Endothelial cell (in vitro differentiated cells): ENCODE measurements at places on chromosomes 4 and X. TPM values are rescaled to one million over a fixed set of nuclear protein-coding genes. Genes with fewer than 3 reads are reported as not detected.

Gene SNCA
- 49.7 TPM for total RNA-seq

GRCh38 chr4:83490876-83491450, 6.1 kb upstream of the ABRAXAS1 start:
- no peaks in the 10 kb centered on the region for H3K36me3 ChIP-seq
- H3K4me1 ChIP-seq = peaks cover 3% of the 10 kb centered on the region
- H3K27ac ChIP-seq = no peak overlapping the region
- no peaks in the 10 kb centered on the region for H3K27me3 ChIP-seq
- no peak overlapping the region for H3K4me3 ChIP-seq
- peak; percentile 21 for DNase-seq

DNA sequence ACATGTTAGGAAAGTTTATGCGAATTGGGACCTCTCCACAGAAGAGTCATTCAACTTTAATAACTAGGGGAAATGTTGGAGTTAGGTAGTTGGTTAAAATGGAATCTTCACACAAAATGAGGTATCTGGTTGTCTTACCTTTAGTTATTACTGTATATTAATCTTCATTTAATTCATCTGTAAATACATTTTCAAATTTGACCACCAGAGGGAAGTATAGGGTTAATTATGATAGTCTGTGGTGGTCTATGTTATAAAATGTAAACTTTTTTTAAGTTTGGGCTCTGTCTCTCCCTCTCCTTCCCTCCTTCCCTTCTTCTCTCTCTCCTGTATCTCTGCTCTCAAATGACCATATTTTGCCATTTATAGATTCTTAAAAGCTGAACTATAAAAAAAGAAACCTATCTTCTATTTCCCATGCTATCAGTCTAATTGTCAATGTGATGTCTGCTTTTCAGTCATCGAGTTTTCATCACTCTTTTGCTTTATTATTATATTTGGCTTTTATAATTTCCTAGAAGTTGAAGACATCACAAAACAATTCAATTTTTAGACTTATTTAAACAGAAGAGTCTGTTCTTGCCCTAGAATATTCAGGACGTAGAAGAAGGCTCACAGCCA, 49.8 kb downstream of the TMEM144 start:
- H3K36me3 ChIP-seq = no peaks in the 10 kb centered on the region
- no peak overlapping the region for H3K27ac ChIP-seq
- H3K27me3 ChIP-seq = peaks cover 1% of the 10 kb centered on the region
- no peak overlapping the region for H3K4me3 ChIP-seq
- H3K4me1 ChIP-seq = no peaks in the 10 kb centered on the region
- DNase-seq = no peak

GRCh38 chr4:165991325-165992180, 118.5 kb downstream of the TLL1 start:
- no peaks in the 10 kb centered on the region for H3K36me3 ChIP-seq
- H3K4me3 ChIP-seq = no peak overlapping the region
- H3K4me1 ChIP-seq = no peaks in the 10 kb centered on the region
- H3K27ac ChIP-seq = no peak overlapping the region

GRCh38 chr4:87239821-87240220, 19.4 kb upstream of the KLHL8 start:
- no peaks in the 10 kb centered on the region for H3K27me3 ChIP-seq
- H3K27ac ChIP-seq = no peak overlapping the region
- H3K36me3 ChIP-seq = peaks cover 8% of the 10 kb centered on the region
- H3K4me3 ChIP-seq = no peak overlapping the region
- no peak for DNase-seq

DNA sequence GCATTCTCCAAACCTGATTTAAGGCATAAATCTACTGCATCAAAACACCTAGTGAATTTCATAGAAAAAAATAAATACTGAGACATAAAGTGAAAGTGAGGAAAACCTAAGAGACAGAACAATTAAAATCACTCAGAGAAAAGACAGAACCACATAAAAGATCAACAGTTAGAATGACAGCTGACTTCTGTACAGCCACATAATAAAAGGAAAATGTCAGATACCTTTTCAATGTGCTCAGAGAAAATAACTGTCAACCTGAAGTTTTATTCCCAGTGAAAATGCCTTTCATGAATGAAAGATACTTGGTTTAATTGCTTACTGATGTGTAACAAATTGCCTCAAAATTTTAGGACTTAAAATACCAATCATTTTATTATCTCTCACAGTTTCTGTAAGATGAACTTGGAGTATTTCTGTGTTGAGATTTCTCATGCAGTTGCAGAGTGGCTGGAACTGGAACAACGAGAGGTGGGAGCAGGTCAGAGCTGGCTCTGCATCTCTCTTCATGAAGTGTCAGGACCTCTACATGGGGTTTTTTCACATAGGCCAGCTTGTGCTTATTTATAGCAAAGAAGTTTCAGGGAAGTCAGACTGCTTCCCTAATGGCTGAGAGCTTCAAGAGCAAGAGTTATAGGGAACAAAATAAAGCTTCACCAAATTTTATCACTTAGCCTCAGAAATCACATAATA, 11.9 kb upstream of the POF1B start:
- H3K27ac ChIP-seq = no peak overlapping the region
- no peak overlapping the region for H3K4me3 ChIP-seq
- H3K27me3 ChIP-seq = no peaks in the 10 kb centered on the region
- H3K4me1 ChIP-seq = no peaks in the 10 kb centered on the region
- H3K36me3 ChIP-seq = no peaks in the 10 kb centered on the region

DNA sequence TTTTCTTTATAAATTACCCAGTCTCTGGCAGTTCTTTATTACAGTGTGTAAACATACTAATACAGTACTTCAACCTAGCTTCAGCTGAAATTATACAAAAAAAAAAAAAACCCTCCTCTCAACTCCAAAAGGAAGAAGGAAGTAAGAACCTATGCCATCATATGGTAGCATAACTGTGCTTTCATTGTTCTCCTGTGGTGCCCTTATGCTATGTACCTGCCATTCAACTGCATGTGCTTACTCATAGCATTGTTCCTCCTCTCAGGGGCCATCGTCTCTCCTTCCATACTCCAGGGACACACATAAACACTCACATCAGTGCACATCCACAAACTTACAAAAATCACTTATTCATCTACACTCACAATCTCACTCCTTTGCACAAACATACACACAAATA, 470.1 kb upstream of the HS3ST1 start:
- no peak overlapping the region for H3K27ac ChIP-seq
- no peaks in the 10 kb centered on the region for H3K4me1 ChIP-seq
- DNase-seq = no peak
- no peaks in the 10 kb centered on the region for H3K27me3 ChIP-seq

DNA sequence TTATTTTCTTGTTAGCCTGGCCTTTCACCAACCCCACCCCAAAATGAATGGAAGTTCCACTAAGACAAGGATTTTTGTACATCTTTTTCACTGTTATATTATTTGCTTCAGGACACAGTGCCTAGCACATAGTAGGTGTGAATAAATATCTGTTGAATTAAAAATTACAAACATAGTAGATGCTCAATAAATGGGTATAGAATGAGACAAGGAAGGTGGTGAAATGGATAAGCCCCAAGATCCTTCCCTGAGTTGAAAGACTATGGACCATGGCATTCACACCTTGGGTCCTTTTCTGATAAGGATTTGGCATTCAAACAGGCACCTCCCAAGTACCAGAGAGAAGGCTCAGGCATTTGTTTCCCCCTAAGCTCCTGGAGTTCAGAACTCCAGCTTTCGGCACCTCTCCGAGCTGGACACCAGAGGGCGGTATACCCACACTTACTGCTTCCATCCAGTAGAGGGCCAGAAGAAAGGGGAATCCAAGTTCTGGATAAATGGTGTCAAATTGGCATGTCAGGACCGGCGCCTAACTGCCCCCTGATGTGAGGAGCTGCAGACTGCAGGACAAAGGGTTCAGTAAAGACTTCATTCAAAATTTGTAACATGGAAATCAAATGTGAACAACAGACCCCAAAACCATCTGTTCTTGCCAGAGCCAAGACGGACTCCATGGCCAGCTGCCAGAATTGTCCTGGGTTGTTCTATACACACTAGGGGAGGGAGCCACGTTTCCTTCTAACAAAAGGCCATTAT, 193.0 kb downstream of the GPC3 start:
- no peak overlapping the region for H3K4me3 ChIP-seq
- H3K36me3 ChIP-seq = no peaks in the 10 kb centered on the region
- H3K4me1 ChIP-seq = peaks cover 5% of the 10 kb centered on the region
- peak; percentile 65 for DNase-seq
- no peak overlapping the region for H3K27ac ChIP-seq

GRCh38 chr4:94468093-94468769, 16.5 kb downstream of the PDLIM5 start:
- no peaks in the 10 kb centered on the region for H3K27me3 ChIP-seq
- no peak overlapping the region for H3K27ac ChIP-seq
- no peak for DNase-seq
- peaks cover 15% of the 10 kb centered on the region for H3K36me3 ChIP-seq
- no peak overlapping the region for H3K4me3 ChIP-seq

DNA sequence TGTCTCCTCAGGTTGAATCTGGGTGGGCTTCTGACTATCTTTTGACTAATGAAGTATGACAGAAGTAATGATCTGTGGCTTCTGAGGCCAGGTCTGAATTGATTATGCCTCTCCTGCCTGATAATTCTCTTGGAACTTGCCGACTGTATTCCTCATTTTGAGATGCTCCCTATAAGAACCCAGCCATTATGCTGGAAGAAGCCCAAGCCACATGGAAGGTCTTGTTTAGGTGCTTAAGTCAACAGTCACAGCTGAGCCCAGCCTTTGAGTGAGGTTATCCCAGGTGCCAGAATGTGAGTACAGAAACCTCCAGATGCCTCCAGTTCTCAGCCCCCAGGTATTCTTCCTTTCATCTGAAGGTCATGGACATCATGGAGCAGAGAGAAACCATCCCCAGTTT, 456.6 kb downstream of the IL15 start:
- H3K4me1 ChIP-seq = no peaks in the 10 kb centered on the region
- H3K36me3 ChIP-seq = no peaks in the 10 kb centered on the region
- DNase-seq = no peak
- no peaks in the 10 kb centered on the region for H3K27me3 ChIP-seq

Gene ZAR1
- not detected for total RNA-seq

GRCh38 chrX:136450050-136450830, 37.5 kb upstream of the BRS3 start:
- no peaks in the 10 kb centered on the region for H3K36me3 ChIP-seq
- H3K4me1 ChIP-seq = no peaks in the 10 kb centered on the region
- DNase-seq = no peak

Gene TGIF2LX
- total RNA-seq = not detected

Gene OTUD4
- total RNA-seq = 43.1 TPM

GRCh38 chr4:52755426-52755825, 4.2 kb upstream of the ERVMER34-1 start:
- no peak overlapping the region for H3K4me3 ChIP-seq
- H3K27me3 ChIP-seq = peaks cover 6% of the 10 kb centered on the region
- H3K36me3 ChIP-seq = no peaks in the 10 kb centered on the region
- H3K4me1 ChIP-seq = no peaks in the 10 kb centered on the region

GRCh38 chrX:19514791-19515614, at the start of gene MAP3K15:
MAP3K15 (minus strand) TSS chrX:19515508; CDS start chrX:19515261, 247 bp downstream.
- H3K36me3 ChIP-seq = no peaks in the 10 kb centered on the region
- no peak within 1 kb of the TSS for H3K27ac ChIP-seq
- peak; percentile 42 for DNase-seq
- H3K4me1 ChIP-seq = no peaks in the 10 kb centered on the region
- H3K27me3 ChIP-seq = peaks cover 6% of the 10 kb centered on the region

Gene F8A2
- total RNA-seq = not detected

Gene COX7B2
- total RNA-seq = not detected

Gene ADH6
- not detected for total RNA-seq

- H3K4me3 ChIP-seq = no peak overlapping the region
- H3K27ac ChIP-seq = no peak overlapping the region
- no peaks in the 10 kb centered on the region for H3K27me3 ChIP-seq
- DNase-seq = no peak
Measured at GRCh38 chr4:158016511-158016910, 156.3 kb downstream of the GASK1B start.

Gene ARR3
- not detected for total RNA-seq

Gene MGAT4D
- 0.13 TPM for total RNA-seq

DNA sequence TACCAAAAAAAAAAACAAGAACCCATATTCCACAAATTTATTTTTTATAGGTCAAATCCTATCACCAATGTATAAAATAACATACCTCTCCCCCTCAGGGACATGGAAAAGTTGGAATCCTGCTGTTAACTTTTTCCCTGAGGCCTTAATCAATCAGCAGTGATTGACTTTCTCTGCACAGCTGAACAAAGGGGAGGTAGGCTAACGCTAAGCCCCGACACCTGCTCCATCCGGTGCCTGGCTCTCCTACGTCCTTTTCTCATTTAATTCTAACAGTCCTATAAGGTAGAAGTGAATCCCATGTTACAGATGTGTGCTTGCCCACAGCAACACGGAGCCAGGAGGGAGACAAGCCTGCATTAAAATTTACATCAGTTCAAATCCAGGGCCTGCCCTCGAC, 2.8 kb downstream of the CENPU start:
- no peak overlapping the region for H3K27ac ChIP-seq
- H3K27me3 ChIP-seq = no peaks in the 10 kb centered on the region
- no peak overlapping the region for H3K4me3 ChIP-seq
- no peaks in the 10 kb centered on the region for H3K36me3 ChIP-seq
- DNase-seq = no peak

GRCh38 chr4:166308647-166309046, 435.6 kb downstream of the TLL1 start:
- no peak for DNase-seq
- H3K27me3 ChIP-seq = no peaks in the 10 kb centered on the region
- H3K27ac ChIP-seq = no peak overlapping the region

Gene METTL14
- 45.0 TPM for total RNA-seq

Gene PABPC5
- 1.5 TPM for total RNA-seq

Gene PRPS1
- total RNA-seq = 41.0 TPM

DNA sequence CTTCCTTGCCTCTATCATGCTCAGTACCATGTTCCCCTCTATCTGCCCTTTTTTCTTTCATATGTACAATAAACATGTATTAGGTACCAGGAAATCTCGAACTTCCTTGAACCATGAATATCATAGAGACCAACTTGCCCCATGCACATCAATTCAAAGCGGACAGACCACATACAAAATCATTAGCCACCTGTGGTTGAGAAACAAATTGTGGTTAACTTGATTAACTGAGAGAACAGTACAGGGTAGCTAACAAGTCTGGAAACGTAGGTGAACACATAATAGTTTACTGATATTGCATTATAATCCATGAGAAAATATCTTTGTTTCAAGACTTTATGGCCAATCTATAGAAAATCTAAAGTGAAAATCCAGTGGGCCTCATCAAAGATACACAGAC, 8.2 kb downstream of the CASP3 start:
- H3K4me1 ChIP-seq = peaks cover 12% of the 10 kb centered on the region
- H3K4me3 ChIP-seq = no peak overlapping the region
- H3K27ac ChIP-seq = no peak overlapping the region
- DNase-seq = no peak
- peaks cover 6% of the 10 kb centered on the region for H3K36me3 ChIP-seq

Gene CFAP99
- total RNA-seq = not detected

Gene ENAM
- total RNA-seq = 0.18 TPM

- no peaks in the 10 kb centered on the region for H3K36me3 ChIP-seq
- peaks cover 2% of the 10 kb centered on the region for H3K27me3 ChIP-seq
- H3K4me3 ChIP-seq = no peak overlapping the region
- DNase-seq = no peak
Measured at GRCh38 chrX:48489892-48490291, 13.9 kb downstream of the FTSJ1 start.

Gene MAGIX
- 1.2 TPM for total RNA-seq
